AG04450 (cell line): ENCODE measurements at places on chromosomes 16 and 17. TPM values are rescaled to one million over a fixed set of nuclear protein-coding genes. Genes with fewer than 3 reads are reported as not detected.

TBX2 gene
- polyA plus RNA-seq, result 18.3 and 22.0 TPM in 2 replicates

SCGB1C2 gene
- polyA plus RNA-seq, result not detected in 2 replicates

HEATR9 gene
- polyA plus RNA-seq, result not detected in 2 replicates

LSM12 gene
- polyA plus RNA-seq, result 46.5 and 57.5 TPM in 2 replicates

AANAT gene
- 0.12 TPM in 1 of 2 replicates, not detected in the other for polyA plus RNA-seq

KCTD19 gene
- 0.21 and 0.25 TPM in 2 replicates for polyA plus RNA-seq

EVPLL gene
- not detected in 2 replicates for polyA plus RNA-seq

EME2 gene
- 2.4 and 3.1 TPM in 2 replicates for polyA plus RNA-seq

TSPAN10 gene
- polyA plus RNA-seq, result 0.92 and 0.98 TPM in 2 replicates

MYH8 gene
- not detected in 2 replicates for polyA plus RNA-seq

ACSM3 gene
- polyA plus RNA-seq, result 0.45 and 0.76 TPM in 2 replicates

GNG13 gene
- polyA plus RNA-seq, result not detected in 2 replicates

TMIGD1 gene
- not detected in 2 replicates for polyA plus RNA-seq

- DNase-seq, result no peak
Observed at GRCh38 chr16:57324749-57325148, 33.8 kb upstream of the CCL22 start.

DNA sequence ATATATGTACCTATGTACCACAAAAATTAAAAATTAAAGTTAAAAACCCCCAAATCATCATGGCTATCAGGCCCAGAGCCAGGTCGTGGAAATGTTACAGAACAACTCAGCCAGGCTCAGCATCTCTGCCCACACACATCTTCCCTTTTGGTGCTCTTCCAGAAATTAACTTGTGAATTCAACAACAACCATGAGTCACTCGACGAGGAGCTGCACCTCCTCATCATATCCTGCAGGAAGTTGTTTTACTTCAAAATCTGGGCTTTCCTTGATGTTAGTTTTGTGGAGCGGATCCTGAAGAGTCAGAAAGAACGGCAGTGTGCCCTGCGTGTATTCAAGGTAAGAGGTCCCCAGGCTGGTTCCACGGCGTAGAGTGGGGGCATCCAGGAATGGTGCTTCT, 10.6 kb downstream of the FBXO39 start:
- DNase-seq, result peak; percentile 13

DNA sequence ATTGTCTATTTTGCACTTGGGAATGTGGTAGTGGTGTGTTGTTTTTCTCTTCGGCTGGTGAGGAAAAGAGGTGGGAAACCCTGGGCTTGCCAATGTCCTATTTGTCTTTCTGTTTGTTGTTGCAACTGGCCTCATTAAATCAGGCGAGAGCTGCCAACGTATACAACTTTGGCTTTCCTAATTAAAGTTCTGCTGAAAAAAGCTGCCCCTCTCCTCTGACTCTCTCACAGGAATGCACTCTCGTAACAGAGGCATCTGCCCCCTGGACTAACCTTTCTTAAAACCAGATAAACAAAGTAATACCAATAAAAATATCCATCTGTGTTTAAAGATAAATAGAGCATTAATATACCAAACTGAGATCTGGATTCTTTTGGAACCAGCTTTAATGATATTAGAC, 7.8 kb downstream of the CDRT15 start:
- peak; percentile 8 for DNase-seq

- no peak for DNase-seq
Observed at GRCh38 chr16:24972608-24973220, 42.5 kb downstream of the ARHGAP17 start.

DNA sequence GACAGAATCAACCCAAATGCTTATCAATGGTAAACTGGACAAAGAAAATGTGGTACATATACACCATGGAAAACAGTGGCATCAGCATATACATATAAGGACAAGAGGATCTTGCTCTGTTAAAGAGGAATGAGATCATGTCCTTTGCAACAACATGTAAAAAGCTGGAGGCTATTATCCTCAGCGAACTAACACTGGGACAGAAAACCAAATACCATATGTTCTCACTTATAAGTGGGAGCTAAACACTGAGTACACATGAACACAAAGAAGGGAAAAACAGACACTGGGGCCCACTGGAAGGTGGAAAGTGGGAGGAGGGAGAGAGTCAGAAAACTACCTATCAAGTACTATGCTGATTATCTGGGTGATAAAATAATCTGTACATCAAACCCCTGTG, 447.3 kb upstream of the MAF start:
- DNase-seq, result no peak

GRCh38 chr17:12406623-12407215, 259.0 kb upstream of the MYOCD start:
- no peak for DNase-seq

GRCh38 chr17:28841901-28842281, 699 bp downstream of the FAM222B start:
- no peak for DNase-seq

- no peak for DNase-seq
Observed at GRCh38 chr16:10964891-10965326, 20.5 kb downstream of the CLEC16A start.

DNA sequence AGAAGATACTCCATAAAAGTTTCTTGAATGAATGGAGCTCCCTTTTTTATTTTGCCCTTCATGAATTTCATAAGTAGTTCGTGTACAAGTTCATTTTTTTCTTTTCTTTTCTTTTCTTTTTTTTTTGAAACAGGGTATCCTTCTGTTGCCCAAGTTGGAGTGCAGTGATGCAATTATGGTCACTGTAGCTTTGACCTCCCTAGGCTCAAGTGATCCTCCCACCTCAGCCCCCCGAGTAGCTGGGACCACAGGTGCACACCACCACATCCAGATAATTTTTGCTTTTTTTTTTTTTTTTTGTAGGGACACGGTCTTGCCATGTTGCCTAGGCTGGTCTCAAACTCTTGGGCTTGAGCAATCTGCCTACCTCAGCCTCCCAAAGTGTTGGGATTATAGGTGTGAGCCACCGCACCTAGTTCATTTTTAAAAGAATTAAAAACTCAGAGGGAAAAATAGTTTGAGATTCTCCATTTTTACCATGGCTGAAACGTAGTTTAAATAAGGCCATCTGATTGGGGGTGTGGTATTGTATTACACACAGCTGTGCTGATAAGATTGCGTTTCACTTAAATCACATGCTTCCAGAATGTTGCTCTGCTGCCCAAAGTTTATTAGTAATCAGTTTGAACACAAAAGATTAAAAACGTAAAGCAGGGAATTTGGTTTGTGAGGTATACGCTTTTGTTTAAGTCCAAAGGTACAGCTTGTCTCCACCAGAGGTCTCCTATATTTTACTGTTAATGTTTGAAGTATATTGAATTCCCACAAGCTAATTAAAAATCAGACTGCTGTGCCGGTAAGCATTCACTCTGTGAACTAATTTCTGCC, 154.1 kb downstream of the SOCS1 start:
- peak; percentile 71 for DNase-seq

DNA sequence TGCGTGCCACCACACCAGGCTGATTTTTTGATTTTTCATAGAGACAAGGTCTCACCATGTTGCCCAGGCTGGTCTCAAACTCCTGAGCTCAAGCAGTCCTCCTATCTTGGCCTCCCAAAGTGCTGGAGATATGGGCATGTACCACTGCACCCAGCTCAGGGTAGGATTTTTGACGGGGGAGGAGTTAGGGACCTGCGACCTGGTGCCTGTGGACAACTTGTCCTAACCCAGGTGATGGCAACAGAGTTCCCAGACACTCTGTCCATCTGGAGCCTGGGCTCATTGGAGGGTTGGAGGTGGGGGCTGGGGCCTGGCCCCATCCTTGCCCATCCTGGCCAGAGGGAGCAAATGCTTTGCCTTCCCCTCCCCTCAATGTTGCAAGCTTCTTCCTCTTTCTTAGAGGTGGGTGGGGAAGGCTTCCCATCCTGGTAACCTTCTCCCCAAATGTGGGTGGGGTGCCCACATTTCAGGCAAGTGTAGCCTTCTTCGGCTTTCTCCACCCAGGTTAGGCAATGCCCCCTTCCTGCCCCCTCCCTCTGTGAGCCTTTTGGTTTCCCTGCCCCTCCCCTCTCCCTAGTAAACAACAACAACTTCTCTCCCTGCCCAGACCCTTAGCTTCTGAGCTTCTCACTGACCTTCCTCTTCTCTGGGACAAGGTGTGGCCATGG, 24.9 kb downstream of the RARA start:
- DNase-seq, result no peak

GRCh38 chr17:56528696-56529095, 64.8 kb upstream of the NOG start:
- DNase-seq, result no peak

DNA sequence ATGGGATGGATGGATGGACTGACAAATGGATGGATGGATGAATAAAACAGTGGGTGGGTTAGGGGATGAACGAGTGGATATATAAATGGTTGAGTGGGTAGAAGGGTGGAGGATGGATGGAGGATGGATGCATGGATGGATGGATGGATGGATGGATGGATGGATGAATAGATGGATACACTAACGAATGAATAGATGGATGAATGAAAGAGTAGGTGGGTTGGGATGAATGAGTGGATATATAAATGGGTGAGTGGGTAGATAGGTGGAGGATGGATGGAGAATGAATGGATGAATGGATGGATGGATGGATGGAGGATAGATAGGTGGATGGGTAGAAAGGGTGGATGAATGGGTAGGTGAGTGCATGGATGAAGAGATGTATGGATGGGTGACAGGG, 62.1 kb downstream of the CDYL2 start:
- DNase-seq, result no peak

GRCh38 chr16:89170346-89171215, 967 bp upstream of the CDH15 start:
- no peak for DNase-seq

DNA sequence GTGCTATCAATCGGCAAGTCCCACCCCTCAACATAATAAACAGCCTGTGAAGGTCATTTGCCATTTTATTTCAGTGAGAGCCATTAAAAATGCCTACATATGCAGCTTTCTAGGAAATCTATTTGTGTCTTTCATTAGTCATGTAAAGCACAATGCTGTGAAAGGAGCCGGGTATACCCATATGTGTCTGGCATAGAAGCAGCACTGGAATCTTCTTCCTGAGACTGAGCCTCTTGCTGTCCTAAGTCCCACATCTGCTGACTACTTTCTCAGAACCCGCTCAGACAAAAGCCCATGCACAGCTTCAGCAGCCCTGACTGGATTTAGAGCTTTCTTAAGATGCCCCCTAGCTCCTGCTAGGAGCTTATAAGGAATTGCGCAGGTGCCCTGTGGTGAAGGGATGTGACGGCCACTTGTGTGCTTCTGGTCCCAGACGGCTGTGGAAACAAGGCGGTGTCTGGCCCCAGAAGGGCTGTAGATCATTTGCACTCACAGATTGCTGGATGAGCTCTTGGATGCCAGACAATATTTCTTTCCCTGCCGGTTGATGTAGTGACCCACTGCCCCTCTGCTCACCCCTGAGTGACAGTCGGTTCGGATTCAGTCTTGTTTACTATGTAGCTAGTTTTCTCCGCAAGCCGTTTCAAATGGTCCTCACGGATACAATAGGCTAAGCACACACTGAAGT, 172.2 kb downstream of the ANKFN1 start:
- DNase-seq, result no peak

GRCh38 chr17:37430051-37430627, 23.5 kb downstream of the TADA2A start:
- DNase-seq, result no peak

DNA sequence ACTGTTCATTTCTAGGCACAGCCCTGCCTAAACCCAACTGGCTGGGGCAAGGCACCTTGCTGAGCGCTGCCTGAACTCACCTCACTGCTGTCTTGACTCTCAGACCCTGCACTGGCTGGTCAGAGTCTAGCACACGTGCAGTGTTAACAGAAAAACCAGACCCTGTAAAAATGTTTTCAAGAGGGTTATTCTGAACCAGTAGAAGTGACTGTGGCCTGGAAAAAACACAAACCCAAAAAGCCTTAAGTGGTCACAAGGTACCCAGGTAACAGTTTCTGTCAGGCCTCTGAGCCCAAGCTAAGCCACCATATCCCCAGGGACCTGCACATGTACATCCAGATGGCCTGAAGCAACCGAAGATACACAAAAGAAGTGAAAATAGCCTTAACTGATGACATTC, 6.1 kb upstream of the EIF4A3 start:
- no peak for DNase-seq

- DNase-seq, result no peak
Observed at GRCh38 chr17:7046127-7046724, 2.3 kb upstream of the SLC16A11 start.

GRCh38 chr16:53971616-53972015, 267.7 kb downstream of the FTO start:
- no peak for DNase-seq

DNA sequence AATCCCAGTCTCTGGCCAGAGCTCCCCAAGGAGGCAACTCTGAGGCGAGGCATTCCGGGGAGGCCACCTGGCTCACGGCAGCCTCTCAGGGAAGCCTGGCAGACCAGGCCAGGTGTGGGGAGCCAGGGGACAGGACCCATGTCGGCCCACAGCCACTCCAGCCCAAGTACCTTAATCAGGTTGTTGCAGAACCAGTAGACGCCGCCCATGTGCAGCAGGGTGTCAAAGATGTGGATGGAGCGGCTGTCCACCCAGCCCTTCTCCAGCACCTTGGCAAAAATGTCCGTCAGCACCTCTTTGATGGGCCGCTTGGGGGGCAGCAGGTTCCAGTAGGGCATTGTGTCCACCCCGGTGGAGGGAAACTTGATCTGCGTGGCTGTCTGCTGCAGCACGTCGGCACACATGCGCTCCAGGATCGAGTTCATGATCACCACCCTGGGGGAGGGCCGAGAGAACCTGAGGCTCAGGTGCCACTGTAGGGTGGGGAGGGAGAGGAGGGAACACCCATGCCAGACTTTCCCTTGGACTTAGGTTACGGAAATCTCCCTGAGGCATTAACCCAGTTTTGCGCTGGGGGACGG, 7.8 kb downstream of the CSF3 start:
- no peak for DNase-seq

DNA sequence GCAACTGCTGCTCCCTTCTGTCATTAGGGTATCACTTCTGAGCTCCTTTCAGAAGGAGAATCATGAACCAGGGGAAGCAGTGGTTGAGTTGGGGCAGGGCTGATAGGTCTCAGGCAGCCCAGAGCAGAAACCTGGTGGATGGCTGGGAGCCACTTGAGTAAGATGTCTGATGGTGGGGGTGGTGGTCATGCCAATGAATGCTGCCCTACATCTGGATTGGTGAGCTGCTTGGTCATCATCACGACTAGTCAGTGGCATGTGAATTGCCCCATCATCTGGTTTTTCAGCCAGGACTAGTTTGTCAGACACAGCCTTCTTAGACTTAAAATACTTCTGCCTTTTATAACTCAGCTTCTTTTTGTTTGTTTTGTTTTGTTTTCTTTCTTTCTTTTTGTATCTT, 2.6 kb downstream of the GID4 start:
- no peak for DNase-seq

- no peak for DNase-seq
Observed at GRCh38 chr17:80957461-80957941, 34.1 kb upstream of the CHMP6 start.
